ENCODE measurements at places on chromosomes 12 and 14.

- H3K27me3 ChIP-seq = no peaks in the 10 kb centered on the region
- no peak overlapping the region for H3K4me3 ChIP-seq
- no peak overlapping the region for H3K27ac ChIP-seq
- DNase-seq = no peak
- no peaks in the 10 kb centered on the region for H3K4me1 ChIP-seq
These were observed 27.7 kb downstream of the WNK1 start for GRCh38 chr12:779745-780734.

GRCh38 chr12:89424846-89425245 is 72.5 kb upstream of the DUSP6 start:
- H3K27ac ChIP-seq = no peak overlapping the region
- H3K4me1 ChIP-seq = no peaks in the 10 kb centered on the region
- no peaks in the 10 kb centered on the region for H3K36me3 ChIP-seq
- no peaks in the 10 kb centered on the region for H3K27me3 ChIP-seq

DNA sequence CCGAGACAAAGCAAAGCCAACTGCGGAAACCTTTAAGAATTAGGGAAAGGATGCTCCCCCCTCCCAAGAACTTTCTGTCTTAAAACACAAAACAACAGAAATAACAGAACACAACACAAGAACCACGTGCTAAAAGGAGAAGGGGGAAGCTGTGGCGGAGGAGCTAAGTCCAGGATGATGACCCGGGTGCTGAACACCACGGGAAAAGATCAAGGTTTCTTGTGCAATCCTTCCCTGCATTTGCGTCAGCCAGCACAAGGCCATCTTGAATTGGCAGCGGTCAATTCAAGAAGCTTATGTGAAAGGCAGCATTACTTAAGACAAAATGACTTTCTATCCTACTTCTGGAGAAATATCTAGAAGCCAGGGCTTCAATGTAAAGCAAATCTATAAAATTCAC is 11.0 kb upstream of the CREBL2 start:
- H3K27ac ChIP-seq = no peak overlapping the region
- no peaks in the 10 kb centered on the region for H3K36me3 ChIP-seq
- no peak overlapping the region for H3K4me3 ChIP-seq
- no peak for DNase-seq
- no peaks in the 10 kb centered on the region for H3K27me3 ChIP-seq

GRCh38 chr12:72053604-72054003 is 115.0 kb downstream of the TPH2 start:
- H3K27ac ChIP-seq = no peak overlapping the region
- H3K4me3 ChIP-seq = no peak overlapping the region
- H3K36me3 ChIP-seq = no peaks in the 10 kb centered on the region
- no peaks in the 10 kb centered on the region for H3K4me1 ChIP-seq
- H3K27me3 ChIP-seq = no peaks in the 10 kb centered on the region

- H3K27me3 ChIP-seq = no peaks in the 10 kb centered on the region
- H3K27ac ChIP-seq = peak overlapping the region; percentile 75
- DNase-seq = no peak
- H3K36me3 ChIP-seq = no peaks in the 10 kb centered on the region
These were observed 164.4 kb downstream of the CAND1 start for GRCh38 chr12:67433385-67434175.

GRCh38 chr12:51033048-51033447 is 6.9 kb upstream of the SLC11A2 start:
- H3K4me1 ChIP-seq = no peaks in the 10 kb centered on the region
- no peaks in the 10 kb centered on the region for H3K36me3 ChIP-seq
- no peak overlapping the region for H3K27ac ChIP-seq
- DNase-seq = no peak
- H3K4me3 ChIP-seq = no peak overlapping the region
- H3K27me3 ChIP-seq = no peaks in the 10 kb centered on the region
